NCI-H510A treated with DMSO at 0.1 percent for 48 hours (cell line): ENCODE measurements at places on chromosomes 12 and 14.

DNA sequence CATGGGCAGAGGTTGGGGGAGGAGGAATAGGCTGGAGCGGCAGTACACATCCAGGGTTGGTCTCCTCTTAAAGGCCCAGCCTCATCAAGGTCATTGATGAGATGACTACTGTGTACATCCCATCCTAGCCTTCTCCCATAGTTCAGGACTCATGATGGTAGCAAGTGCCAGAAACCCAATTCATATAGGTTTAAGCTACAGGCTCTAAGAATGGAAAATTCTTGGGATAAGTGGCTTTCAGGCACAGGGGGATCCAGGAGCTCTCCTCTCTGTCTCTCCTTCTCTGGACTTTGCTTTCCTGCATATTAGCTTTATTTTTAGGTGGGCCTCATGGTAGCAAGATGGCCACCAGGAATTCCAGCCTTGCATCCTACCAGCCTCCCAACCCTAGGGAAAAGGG, 6.3 kb downstream of the SDSL start:
- no peak for DNase-seq

DNA sequence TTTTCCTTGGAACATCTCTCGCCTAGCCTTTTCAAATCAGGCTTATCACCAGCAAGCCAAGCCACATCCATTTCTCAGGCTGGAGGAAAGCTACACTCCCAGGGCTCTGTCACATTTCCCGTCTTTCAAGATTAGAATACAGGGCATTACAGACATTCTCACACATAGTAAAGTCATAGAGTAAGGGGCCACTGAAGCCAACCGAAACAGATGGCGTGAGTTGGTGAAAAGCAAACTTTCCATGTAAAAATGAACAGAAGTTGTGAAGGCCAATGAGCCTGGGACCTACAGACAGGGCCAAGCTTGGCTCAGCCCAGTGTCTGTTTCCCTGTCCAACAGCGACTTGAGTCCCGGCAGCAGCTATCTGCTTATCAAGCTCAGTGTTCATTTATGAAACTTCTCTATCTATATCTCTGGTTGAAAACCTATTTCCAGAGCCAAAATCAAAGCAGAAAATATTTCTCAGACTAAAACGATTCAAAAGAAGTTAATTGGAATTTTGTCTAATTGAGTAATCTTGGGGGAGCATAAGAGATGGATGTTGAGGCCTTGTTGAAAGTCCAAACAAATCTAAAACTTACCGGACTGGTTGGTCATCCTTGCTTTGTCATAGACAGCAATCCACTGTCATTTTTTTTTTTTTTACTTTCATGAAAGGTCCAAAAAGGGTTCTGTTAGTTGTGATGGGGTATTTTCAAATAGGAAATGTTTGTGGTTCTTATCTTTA, 105.6 kb downstream of the DAAM1 start:
- DNase-seq: no peak

DNA sequence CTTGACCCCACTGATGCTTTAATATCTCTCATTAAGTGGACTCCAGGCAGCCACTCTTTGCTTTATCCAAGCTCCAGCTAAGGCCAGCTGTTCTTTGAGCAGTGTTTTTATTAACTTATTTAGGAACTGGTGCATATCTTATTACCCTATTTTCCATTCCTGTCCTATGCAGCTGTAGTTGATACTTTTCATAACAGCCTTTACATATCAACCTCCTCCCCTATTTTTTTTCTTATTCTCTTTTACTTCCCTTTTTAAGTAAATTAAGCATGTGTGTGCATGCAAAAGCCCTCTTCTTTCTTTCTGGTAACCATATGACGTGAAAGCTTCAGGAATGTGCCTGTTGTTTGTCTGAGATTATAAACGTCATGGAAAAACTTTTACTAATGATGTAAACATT, 121.2 kb downstream of the PTPRQ start:
- DNase-seq: no peak

DNA sequence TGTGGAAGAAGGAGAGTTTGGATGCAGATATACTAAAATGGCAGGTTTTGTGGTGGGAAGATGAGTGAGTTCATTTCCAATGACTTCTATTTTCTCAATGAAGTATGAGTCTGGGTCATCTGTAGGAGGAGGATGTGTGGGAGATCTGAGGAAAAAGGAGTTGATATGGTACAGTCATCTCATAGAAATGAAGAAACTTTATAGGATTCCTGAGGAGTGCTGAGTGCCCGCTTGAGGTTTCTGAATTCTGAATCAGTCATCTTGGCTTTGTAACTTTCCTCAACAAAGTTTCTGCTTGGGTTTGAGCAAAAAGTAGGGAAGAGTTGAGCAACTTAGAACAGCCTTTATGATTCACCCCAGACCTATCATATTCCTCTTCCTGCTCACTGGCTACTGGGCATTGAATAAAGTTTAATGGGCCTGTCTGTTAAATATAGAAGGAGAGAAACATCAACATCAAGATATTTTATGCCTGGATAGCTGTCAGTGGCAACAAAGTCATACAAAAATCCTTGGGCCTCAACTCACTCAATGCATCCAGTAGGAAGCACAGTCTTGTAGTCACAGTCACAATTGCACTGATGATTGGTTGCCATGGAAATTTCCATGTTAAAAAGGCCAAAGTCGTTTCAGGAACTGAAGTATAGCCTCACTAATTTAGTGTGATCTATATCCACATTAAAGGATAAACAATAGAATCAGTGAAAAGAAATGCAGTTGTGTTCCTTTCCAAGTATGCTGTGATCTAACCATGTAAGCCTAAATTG, 284.7 kb downstream of the DUSP6 start:
- DNase-seq: no peak

- no peak for DNase-seq
Observed at GRCh38 chr14:55546212-55546874, 33.7 kb upstream of the KTN1 start.

GRCh38 chr12:60805364-60805763, 1209.5 kb downstream of the SLC16A7 start:
- DNase-seq: no peak

DNA sequence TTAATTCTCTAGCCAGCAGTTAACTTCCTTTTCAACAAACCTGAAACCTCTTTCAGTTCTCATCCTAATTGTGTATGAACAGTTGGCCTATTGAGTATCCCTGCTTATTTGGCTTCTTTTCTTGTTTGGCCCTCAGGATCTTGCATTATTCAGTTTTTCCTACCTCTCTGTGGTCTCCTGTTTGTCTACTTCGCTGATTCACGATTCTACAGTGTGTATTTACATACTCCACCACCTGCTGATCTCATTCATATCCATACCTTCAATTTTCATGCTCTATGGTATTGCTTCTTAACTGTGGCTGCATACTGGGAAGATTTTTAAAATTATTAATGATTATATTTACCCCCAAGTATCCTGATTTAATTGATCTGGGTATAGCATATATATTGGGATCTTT, 56.4 kb downstream of the RASSF9 start:
- peak; percentile 67 for DNase-seq

GRCh38 chr14:99136401-99136800, 135.6 kb downstream of the BCL11B start:
- DNase-seq: no peak
